RWPE1 (cell line): ENCODE measurements at places on chromosomes 2 and 18.

DNA sequence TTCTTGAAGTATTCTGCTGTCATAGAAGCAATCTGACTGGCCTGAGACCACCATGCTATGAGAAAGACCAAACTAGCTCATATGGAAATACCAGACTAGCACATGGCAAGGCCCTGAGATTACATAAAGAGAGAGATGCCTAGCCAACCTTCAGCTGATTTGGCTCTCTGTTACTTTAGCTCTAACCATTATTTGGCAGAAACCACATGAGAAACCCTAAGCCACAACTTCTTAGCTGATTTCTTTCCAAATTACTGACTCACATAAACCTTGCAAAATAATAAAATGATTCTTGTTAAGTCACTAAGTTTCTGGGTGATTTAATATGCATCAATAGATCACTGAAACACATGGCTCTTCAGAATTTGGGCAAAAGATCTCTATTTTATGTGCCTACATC lies 295.0 kb upstream of the ZNF521 start:
- DNase-seq, result no peak

DNA sequence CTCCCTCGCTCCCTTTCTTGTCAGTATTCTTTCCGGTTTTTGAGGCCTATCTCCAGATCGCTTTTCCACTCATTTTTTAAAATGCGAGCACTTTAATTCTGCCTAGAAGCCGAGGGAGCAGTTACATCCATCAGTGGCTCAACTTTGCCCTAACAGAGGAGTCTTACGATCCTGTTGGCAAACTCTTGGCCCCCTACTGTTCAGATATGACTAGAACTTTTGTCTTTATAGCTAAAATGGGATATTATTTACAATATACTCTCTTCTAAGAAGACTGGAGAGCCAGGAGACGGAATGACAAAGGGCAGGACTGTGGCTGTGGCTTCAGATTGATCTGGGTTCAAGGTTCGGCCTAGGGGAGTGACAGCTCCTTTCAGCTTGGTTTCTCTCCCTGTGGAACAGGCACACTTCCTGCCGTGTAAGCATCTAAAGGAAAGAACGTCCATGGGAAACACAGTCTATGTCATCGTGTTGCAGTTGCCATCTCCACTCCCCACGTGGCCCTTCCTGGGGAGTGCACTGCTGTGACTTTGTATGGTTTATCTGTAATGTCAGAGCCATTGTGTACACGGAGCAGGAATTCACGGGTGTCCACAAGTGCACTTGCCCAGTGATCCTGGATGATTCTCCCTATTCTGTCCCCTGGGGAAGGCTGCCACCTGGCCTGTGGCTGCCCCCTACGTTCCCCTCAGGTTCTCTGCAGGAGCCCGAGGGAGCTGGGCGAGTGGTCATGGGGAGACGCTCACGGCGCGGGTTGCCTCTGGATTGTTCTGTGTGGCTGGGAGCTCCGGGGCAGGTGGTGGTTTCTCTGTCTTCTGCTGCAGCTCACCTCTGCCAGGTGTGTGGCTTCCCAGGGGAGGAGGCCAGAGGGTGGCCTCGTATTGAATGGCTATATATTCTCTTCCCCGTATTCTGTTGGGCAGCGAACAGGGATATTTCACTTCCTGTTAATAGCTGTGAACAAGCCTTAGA lies 222.0 kb downstream of the LDLRAD4 start:
- DNase-seq, result no peak

GRCh38 chr18:22505141-22505591 lies 87.5 kb upstream of the CTAGE1 start:
- no peak for DNase-seq

GRCh38 chr2:147554521-147555107 lies 290.2 kb upstream of the ACVR2A start:
- no peak for DNase-seq

- DNase-seq, result no peak
These were observed 2.5 kb downstream of the DLX1 start for GRCh38 chr2:172087780-172088244.

DNA sequence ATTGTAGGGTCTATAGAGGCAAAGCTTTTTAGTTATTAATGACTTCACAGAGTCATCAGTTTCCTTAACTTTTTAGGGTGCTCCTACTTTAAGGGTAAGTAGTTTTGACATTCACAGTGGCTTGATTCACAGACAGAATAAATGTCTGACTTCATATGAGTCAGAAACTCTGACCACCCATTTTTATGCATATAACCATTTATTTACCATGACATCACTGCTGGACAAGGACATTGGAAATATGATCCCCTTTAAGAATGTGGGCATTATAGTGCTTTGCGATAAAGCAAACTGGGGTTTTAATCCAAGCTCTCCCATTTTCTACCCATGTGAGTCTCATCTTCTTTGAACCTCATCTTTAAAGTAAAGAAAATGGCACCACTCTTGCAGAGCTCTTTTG lies 162.0 kb upstream of the MC4R start:
- DNase-seq, result no peak

- no peak for DNase-seq
These were observed 257.9 kb downstream of the NDUFA10 start for GRCh38 chr2:239767021-239767905.

DNA sequence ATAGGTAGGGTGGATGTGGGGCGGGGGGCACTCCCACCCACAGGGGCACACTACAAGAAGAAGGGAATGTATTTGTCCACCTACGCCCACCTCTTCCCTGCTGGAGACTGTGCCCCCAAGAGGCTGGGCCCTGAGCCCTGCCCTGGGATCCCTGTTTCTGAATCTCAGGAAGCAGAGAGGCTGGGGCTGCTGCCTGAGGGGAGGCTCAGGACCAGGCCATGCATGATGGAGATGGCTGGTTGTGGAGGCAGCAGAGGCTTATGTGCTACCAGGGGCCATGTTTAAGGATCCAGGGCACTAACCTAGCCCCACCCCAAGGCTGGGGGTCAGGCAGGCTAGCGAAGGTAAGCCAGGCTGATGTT lies 81.1 kb upstream of the OTOF start:
- DNase-seq, result no peak

GRCh38 chr2:135798762-135799161 lies 38.2 kb downstream of the LCT start:
- DNase-seq, result no peak

DNA sequence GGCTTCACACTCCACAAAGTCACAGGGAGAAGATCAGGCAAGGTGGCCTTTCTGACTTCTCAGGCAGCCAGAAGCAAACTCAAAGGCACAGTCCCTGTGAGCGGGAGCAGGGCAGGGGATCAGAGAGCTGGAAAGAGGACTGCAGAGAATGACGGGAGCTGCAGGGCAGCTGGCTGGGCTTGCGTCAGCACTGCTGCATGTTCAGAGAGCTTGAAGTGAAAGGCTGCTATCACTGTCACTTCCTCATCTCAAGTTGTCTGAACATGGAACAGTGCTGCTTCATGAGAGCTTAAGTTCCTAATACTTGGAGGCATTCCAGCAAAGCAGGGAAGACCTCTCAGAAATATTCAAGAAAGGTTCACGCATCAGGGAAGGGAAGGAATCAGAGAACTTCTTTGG lies 20.4 kb downstream of the TGFBRAP1 start:
- DNase-seq, result no peak

DNA sequence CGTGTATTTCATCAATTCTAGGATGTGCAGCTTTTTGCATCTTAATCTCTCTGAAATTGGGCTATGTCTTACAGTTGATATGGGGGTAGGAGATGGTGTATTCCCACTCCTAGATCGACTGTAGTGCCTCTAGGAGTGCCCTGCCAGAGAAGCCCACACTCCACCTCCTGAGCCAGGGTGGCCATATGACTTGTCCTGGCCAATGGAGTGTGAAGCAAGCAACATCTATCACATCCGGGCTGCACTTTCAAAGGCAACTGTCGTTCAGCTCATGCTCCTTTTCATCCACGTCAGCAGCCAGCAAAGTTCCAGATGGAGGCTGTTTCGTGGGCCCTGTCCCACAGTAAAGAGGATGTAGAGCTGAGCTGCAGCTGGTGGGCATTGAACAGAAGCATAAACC lies 149.4 kb upstream of the SLC1A4 start:
- no peak for DNase-seq

- DNase-seq, result no peak
These were observed 153.4 kb upstream of the CCDC150 start for GRCh38 chr2:196486146-196486545.

DNA sequence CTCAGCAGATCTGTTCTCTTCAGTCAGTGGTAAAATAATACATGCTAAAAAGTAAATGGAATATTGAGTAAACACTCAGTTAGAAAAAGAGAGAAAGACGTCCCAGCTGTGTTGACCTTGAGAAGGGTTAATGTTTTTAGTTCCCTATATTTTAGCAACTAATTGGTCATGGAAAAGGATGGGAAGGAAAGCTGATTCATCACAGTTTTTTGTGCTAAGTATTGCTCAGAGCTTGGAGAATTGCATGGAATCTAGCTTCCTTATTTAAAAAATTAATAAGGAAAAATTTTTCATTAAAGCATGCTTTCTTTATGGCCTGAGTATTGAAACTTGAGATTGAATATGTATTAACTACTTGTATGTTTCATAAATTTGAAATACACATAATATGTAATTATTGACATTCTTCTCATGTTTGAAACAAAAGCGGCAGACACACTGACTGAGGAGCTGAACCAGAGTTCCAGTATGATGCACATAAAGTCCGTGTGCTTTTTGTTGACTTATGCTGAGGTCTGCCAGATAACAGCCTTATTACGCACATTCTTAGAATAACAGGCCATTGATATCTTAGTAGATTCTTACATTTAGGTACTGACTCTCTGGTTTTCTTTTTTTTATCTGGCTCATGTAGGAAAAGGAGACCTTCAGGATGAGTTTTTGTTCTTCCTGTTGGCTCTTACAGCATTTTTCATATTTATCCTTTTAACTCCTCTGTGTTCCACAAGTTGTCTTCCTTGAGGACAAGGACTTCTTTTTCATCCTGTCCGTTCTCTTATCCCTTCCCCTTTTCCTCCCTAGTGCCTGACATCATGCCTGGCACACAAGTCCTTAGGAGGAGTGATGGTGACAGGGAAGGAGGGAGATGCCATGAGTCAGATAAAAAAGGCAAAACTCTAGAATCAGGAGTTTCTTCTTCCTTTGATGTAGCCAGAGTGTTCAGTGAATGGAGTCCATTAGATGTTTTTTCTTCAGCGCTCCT lies 194.1 kb downstream of the PTPRM start:
- DNase-seq, result no peak

DNA sequence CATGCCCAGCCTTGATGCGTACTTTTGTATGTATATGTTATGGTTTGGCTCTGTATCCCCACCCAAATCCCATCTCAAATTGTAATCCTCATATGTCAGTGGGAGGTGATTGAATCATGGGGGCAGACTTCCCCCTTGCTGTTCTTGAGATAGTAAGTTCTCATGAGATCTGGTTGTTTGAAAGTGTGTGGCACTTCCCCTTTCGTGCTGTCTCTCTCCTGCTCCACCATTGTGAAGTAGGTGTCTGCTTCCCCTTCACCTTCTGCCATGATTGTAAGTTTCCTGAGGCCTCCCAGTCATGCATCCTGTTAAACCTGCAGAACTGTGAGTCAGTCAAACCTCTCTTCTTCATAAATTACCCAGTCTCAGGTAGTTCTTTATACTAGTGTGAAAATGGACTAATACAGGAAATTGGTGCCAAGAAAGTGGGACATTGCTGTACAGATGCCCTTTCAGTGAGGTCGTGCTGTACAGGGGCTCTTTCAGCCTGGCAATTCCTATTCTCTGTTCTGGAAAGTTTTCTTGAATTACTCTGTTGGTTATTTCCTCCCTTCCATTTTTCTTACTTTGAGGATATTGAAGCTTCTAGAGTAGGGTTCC lies 38.2 kb downstream of the KCMF1 start:
- DNase-seq, result no peak

DNA sequence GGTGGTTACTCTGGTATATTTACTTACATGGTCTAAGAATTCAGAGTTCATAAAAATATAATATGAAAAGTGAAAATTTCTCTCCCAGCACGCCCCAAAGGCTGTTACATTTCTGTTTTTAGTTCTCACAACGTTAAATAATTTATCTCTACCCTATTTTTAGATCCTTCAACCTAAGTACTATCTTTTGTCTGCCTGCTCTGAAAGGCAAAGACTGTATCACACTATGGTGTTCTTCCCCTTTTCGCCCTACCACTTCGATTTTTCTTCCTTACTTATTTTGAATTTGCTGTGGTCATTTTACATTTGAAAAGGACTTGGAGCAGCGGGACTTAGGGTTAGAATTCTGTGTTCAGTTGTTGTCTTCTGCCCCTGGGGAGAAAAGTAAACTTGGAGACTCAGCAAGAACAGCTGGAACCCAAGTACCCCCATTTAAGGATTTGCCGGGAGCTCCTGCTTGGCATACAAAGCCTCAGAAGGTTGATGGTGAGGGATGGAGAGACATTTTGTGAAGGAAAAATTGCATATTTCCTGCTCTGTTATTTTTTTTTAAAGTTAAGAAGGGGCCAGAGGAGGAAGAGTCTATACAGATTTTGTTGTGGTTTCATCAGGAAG lies 19.0 kb downstream of the ADAM23 start:
- DNase-seq, result no peak
